Caco-2 (cell line): ENCODE measurements at places on chromosomes 7 and 10.

DNA sequence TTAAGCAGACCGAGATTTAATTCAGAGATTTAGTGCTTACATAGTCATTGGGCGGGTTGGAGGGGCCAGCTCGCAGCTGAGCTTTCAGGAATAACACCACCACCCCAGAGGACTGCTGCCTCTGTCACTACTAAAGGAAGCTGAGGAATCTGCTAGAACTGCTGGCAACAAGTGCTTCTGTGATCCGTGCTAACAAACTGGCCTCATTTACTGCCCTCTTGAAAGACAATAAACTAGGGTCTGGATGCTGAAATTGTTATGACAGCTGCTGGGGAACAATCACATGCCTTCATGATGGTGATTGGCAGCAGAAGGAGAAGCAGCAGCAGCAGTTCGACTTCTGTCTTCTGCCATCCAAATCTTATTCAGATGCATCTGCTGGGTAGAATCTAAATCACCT lies 285.5 kb upstream of the TAC1 start:
- DNase-seq: no peak

DNA sequence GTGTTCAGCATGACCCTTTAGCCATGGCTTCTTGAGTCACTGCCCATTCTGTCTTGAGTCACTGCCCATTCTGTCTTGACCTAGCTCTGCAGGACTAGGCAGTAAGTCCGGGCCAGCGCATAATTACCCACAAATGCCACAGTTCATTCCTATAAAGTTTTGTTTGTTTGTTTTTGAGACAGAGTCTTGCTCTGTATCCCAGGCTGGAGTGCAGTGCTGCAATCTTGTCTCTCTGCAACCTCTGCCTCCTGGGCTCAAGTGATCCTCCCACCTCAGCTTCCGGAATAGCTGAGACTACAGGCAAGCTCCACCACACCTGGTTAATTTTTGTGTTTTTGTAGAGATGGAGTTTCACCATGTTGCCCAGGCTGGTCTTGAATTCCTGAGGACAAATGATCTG lies 32.7 kb upstream of the TARP start:
- DNase-seq: no peak

GRCh38 chr10:14567421-14567820 lies 207.3 kb downstream of the FAM107B start:
- DNase-seq: no peak

DNA sequence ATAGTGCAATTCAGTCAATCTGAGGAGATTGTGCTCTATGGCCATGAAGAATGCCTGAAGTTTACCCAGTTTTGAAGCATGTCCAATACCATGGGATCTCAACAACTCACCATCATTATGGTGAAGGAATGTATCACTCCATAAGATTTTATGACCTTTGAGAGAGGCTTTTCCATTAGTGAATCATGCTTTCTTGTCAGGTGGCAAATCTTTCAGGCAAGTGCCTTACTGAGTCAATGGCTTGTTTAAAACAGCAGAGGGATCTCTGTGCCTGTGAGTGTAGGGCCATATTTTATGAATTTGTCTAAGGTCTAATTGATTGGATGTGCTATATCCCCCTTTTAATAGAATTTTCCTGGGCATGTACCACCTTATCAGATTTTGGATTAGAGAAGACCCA lies 131.5 kb downstream of the CCDC7 start:
- no peak for DNase-seq

GRCh38 chr7:140260352-140261104 lies 83.7 kb upstream of the KDM7A start:
- DNase-seq: no peak

DNA sequence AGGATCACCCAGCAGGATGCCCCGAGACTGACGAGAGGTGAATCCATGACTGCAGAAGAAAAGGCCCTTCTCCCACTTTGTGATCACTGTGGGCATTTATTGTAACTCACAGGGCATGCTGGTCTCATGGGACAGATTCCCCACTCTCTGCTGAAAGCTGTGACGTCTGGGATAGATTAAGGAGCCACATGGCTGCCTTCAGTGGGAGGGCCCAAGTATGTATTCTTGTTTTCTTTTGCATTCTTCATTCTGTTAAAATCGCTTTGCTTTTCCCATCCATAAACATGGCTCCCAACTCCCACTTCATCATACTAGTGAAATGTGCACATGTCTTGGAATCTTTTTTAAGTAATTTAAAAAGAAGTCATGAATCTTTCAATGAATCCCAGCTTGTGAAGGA lies 67.2 kb downstream of the FAM107B start:
- DNase-seq: no peak

DNA sequence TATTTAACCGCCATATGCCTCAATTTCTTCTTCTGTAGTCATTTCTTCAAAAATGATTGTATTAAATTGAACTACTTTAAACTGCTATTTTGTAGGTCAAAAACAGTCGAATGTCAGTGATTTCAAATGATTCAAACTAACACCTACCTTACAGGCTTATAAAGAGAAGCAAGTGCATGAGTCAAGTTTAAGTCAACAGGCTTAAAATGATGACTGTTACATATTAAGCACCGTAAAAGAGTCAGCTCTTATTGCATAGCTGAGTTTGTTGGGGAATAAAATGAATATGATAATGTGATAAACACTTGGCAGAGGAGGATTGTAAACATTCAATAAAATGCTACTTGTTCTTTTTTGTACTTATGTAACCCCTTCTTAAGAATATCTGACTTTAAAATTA lies 90.1 kb upstream of the ANKRD1 start:
- DNase-seq: no peak

GRCh38 chr10:50396491-50397311 lies 145.4 kb upstream of the ASAH2 start:
- no peak for DNase-seq

DNA sequence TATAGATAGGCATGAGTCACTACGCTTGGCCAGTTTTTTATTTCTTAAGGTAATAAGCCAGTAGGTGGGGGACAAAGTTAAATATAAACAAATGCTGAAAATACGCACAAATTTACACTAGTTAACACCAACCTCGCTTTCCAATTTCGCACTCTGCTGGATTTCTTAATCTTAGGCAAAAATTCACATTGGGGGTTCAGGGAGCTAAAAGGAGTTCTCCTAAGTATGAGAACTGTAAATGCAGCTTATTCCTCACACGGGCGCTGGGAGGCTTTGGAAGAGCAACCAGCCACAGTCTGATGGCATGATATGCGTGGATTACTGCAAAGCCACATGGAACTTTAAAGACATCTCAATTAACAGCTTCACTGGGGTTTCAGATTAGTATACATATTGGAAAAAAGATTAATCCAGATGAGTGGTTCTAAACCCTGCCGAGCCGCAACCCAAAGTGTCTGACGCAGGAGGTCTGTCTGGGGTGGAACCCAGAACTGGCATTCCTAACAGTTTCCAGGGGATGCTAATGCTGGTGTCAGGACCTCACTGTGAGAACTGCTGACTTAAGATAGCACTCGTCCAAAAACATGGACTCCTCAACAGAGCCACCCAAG lies 16.2 kb downstream of the TNS3 start:
- DNase-seq: no peak

DNA sequence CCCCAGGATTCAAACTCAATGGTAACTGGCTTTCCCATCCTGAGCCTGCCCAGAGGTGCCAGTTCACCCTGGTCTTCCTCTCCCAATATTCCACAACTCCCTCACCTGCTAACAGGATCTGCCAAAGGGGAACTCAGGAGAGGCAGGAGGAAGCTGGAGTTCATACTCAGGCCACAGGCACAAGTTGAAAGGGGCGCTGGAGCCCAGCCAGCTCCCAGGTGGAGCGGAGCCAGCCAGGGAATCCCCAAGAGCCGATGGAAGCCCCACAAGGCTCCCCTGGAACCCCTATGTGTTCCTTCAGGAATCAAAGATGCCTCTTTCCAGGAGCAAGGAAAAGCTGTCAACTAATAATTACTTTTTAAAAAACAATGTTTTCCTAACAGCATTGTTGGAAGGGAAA lies 63.5 kb downstream of the SH3PXD2A start:
- DNase-seq: no peak

- no peak for DNase-seq
These were observed 360.0 kb downstream of the MAGI2 start for GRCh38 chr7:79093421-79093820.

DNA sequence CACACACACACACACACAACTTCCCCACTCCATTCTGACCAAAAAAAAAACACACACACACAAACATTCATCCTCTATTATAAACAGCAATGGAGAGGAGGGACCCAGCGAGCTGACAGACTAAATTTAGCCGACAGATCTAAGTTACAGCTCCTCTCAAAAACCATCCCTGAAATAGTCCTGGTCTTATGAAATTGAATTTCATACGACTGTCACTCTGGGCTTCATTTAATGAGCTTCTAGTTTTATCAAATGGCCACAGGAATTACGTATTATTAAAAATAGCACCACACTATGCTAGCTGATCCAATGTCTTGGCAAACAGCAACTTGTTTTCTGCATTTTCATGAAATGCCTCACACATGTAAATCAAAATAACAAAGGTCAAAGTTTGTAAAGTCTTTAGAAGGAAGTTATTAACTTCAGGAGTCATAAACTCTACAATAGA lies 131.3 kb upstream of the ASAH2 start:
- no peak for DNase-seq

GRCh38 chr10:74500026-74500704 lies 326.2 kb upstream of the KAT6B start:
- no peak for DNase-seq

- no peak for DNase-seq
These were observed 92.6 kb downstream of the PTPRE start for GRCh38 chr10:127999297-128000129.

- no peak for DNase-seq
These were observed 860 bp downstream of the RPP30 start for GRCh38 chr10:90872648-90873020.

- no peak for DNase-seq
These were observed at the start of gene NEURL1 for GRCh38 chr10:103493362-103493915. NEURL1 (plus strand) TSS chr10:103493705; CDS start chr10:103494388, 683 bp downstream.

GRCh38 chr10:98524124-98524523 lies 77.4 kb upstream of the HPS1 start:
- DNase-seq: no peak

DNA sequence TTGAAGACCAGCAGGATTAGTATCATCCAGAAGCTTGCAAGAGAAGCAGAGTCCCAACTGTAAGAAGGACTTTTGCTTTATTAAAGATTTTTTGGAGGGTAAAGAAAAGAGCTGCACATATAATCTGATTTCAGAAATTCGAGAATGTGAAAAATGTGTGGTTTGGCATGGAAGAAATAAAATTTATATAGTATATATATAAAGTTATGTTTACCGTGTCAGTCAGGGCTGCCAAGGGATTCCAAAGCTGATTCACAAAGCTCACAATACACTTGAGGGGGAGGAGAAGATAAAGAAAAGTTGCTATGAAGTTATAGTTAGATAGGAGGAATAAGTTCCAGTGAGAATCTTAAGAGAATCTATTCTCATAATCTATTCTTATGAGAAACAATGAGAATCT lies 231.8 kb upstream of the CACNA2D1 start:
- no peak for DNase-seq

GRCh38 chr7:128835790-128836641 lies 5.8 kb downstream of the FLNC start:
- no peak for DNase-seq

DNA sequence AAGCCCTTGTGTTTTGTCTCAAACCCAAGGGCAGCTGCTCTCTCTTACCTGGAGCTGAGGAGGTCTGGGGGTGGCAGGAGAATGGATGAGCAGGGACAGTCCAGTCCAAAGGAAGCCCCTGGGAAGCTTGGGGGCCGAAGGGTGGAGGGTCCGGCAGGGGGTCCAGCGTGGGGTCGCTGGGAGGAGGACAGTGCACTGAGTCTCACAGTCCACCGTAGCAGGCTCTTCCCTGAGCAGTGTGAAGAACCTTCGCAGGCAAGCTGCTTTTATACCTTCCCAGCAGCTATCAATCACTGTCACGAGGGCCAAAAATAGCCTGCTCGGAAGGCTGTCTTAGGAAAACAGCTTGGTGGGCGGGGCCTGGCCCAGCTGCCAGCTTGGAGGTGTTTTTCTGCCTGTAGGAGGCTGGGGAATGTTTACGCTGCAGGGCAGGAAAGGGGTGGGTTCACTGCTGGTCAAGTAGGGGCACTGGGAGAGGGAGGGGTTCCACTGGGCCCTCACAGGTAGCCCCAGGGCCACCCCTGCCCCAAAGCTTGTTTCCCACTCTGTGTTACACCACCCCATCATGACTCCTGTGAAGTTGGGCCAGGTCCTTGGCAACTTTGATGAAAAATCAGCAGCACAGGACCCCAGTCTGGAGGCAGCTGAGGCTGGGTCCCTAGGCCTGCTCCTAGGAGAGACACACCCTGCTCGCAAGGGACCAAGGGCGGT lies at the start of gene DEPP1:
TSS of gene DEPP1 (minus strand) at position 240 of the 711 bp plus-strand sequence. CDS start 779 bp downstream, outside the sequence.
- peak; percentile 98 for DNase-seq

GRCh38 chr10:127081851-127082345 lies 114.5 kb downstream of the INSYN2A start:
- DNase-seq: no peak
